ENCODE measurements at places on chromosomes 1 and 21.

- no peak for DNase-seq
Measured at GRCh38 chr1:72724951-72725861, 442.9 kb upstream of the NEGR1 start.

- DNase-seq = no peak
Measured at GRCh38 chr21:29152916-29153315, 22.5 kb downstream of the MAP3K7CL start.

DNA sequence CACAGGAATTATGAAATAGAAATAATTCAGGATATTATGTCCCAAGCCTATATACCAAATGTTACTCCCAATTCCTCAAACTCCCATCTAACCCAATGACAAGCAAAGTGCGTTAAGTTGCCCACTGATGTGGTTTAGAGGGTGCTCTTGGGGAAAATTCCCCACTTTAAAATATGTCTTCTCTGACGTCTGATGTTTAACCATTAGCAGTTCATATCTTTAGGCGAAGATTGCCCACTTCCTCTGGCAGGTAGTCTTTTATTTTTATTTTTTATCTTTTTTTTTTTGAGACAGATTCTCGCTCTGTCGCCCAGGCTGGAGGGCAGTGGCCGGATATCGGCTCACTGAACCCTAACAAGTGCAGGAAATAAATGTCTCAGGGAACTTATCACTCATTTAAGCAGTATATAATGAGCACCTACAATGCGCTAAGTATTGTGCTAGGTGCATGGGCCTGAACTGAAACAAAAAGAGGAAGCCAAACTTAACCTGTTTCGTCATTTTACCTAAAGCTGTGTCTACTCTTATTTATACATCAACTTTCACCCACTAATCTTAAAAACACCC lies 1.3 kb upstream of the LYST start:
- no peak for DNase-seq

DNA sequence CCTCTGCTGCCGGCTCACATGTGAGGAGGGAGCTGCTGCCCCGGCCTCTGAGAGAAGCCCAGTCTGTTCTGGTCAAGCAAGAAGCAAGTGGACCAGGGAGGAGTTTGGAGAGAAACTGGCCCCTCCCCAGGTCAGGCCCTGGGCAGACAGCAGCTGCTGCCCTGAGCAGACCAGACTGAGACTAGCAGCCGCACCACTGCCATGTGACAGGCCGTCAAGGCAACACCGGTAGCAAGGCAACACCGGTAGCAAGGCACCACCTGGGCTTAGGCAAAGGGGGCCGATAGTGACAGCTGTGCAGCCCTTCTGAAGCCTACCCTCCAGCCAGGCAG lies 50.3 kb downstream of the ARHGEF16 start:
- DNase-seq = no peak

DNA sequence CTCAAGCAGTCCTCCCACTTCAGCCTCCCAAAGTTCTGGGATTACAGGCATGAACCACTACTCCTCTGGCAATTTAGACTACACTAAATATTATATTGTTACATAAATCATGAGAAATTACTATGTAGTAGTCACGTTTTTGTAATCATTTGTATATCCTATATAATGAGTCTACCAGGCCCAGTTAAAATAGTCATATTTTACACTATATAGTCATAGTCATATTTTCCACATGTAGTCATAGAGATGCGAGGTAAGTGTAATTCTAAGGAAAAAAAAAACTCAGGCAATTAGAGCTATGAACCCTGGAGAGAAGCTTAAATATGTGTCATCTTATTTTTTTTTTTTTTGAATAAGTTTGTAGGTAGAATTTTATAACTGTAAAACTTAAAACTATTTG lies 90.0 kb downstream of the FNBP1L start:
- DNase-seq = no peak

DNA sequence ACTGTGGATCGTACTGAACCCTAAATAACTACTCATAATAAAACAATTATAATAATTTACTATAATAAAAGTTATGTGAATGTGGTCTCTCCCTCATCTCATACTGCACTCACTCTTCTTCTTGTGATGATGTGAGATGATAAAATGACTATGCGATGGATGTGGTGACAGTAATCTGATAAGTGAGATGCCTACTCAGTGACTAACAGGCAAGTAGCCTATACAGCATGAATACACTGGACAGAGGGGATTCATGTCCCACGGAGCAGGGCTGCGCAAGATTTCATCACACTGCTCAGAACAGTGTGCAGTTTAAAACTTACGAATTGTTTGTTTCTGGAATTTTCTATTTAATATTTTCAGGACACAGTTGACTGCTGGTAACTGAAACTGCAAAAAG lies 304.0 kb downstream of the DUSP10 start:
- no peak for DNase-seq

DNA sequence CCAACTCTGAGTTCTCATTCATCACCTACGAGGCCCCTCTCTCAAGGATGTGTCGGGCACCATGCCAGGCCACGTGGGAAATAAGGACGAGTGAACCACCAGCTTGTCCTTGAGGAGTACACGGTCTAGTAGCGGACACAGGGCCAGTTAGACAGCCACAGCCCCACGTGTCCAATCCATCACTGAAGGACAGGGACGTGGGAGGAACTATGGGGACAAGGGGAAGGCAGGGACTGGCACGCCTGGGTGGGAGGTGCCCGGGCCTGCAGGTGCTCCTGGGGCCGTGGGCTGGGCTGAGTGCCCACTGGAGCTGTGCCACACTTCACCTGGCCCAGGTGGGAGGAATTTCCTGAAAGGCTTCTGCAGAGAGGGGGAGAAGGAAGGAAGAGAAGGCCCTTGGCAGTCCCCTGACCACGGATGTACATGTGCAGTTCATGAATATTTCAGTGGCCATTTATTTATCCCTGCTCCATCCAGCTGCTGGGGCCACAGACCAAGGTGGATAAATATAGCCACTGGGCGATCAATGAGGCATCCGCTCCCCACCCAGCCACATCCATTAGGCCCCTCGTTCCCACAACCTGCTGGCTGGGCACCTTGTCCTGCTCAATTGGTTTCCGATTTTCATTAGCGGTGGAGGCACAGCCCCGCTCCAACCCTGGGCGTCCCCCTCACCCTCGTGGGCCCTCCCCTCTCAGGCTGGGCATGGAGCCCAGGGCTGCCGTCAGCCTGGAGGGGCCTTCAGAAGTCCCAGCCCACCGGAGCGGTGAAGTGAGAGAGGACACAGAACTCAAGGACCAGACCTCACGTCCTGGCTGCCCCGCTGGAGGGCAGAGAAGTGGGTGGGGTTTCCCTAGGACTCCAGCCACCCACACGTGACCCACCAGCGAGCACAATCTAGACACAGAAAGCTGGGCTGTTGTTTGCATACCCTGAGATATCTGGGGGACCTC lies 59.5 kb downstream of the CASZ1 start:
- no peak for DNase-seq

DNA sequence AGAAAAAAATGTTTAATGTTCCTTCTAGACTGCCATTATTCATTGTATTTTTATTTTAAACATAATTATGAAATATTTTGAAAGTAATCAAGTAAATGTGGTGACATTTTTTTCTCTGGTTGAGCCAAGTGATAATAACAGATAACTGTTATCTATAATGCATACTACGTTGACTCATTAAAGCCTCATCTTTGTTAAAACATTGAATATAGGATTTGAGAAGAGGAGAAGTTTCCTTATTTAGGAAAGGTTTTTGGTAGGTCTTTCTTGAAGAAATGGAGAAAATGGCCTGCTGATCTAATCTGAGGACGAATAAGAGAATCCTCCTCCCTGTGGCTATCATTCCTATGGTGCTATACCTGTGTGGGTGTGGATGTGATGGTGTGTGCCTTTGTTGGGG lies 89.0 kb downstream of the NFIA start:
- DNase-seq = no peak

GRCh38 chr1:204383163-204383904 lies 23.6 kb upstream of the PLEKHA6 start:
- DNase-seq = no peak

- DNase-seq = no peak
Measured at GRCh38 chr1:158122833-158123388, 57.8 kb upstream of the CD1D start.

GRCh38 chr1:220511179-220511578 lies 16.8 kb upstream of the MARK1 start:
- no peak for DNase-seq

GRCh38 chr1:246450611-246451251 lies 56.3 kb downstream of the SMYD3 start:
- DNase-seq = no peak

GRCh38 chr1:156128308-156128653 lies 13.8 kb downstream of the LMNA start:
- DNase-seq = no peak

GRCh38 chr1:219210067-219210466 lies 36.4 kb downstream of the LYPLAL1 start:
- DNase-seq = no peak

DNA sequence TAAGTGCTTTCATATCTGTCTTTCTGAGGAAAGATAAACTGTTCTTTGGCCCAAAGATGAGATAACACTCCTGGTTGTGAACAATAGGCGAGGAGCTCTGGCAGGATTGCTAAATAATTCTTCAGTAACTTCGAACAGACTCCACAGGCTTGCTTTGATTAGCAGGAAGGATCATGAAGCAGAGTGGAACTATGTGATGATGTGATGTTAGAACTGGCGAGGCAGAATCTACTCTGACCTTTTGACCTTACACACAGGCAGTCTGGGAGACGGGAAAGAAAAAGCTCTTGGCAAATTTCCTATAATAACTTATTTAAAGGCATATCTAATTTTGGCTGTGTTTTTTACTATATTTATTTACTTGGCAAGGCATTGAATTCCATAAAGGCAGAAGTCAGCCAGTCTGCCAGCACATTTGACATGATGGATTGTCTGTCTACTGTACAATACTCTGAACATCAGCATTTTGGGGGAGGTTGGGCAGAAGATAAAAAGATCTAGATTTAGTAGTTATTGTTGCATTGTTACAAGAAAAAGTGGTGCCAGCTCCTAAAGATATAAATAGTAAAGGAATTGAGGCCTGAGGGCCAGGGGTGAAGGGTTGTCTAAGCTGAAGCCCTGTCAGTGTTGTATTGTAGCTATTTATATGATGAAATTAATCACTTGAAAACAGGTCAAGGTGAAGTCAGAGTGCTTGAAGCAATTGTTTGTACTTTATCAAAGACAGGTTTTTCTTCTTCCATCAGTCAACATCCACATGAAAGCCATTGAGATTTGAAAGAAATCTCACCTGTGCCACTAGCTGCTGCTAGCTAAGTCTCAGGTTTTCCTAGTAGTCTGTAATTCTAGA lies 708.8 kb downstream of the LTN1 start:
- DNase-seq = peak; percentile 89

DNA sequence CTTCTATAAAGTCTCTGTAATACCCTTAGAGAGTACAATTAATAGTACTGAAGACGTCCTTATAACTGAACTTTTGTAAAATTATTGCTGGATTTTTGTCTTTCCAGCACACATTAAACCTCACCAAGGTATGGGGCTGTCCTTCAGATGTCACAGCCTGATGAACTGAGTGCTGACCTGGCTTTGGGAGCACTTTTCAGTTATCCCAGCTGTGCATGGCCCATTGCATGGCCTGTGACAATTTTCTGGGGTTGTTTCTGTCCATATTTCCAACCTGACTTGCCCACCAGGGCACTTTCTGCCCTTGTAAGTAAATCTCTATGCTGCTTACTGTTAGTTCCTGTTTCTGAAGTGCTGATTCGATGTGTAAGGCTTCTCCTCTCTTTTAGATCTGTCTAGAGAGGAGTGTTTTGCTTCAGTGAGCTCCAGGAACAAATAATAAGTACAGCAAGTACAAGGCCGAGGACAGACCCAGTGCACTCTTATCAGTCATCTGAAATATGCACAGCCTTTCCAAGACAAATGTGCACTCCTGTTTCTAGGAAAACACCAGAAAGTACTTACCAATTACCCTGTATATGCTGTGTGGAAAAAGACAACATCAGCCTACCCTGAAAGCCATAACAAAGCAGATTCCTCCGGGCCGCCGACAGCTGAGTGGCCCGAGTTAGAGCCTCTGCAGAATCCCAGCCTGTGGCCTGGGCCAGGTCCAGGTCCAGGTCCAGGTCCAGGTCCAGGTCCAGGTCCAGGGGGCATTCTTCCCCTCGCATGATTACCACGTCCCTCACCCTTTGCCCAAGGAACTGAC lies 121.7 kb downstream of the DHRS3 start:
- DNase-seq = peak; percentile 72

- no peak for DNase-seq
Measured at GRCh38 chr1:227758366-227758765, 23.1 kb downstream of the SNAP47 start.

DNA sequence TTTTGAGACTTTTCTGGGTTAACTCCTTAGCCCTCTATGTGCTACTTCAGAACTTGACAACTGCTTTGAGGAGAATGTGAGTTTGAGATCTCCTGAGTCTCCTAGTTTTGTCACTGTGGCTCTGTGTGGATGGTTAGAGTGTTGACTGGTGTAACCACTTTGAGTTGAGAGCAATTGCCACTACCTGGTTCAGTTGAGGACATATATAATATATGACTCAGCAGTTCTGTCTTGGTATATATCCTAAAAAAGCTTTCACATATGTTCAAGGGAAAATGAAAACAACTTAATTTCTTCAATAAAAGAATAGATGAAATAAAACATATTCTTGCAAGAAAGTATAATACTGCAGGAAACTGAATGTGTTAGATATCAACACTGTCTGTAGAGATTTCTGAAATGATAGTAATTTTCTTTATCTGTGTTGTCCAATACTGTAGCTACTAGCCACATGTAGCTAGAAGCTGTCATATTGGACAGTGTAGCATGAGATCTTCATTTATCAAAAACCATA lies 96.7 kb upstream of the QSOX1 start:
- no peak for DNase-seq

GRCh38 chr1:114756949-114757454 lies 782 bp downstream of the CSDE1 start:
- DNase-seq = no peak

GRCh38 chr1:58852731-58853485 lies 69.1 kb upstream of the JUN start:
- no peak for DNase-seq

DNA sequence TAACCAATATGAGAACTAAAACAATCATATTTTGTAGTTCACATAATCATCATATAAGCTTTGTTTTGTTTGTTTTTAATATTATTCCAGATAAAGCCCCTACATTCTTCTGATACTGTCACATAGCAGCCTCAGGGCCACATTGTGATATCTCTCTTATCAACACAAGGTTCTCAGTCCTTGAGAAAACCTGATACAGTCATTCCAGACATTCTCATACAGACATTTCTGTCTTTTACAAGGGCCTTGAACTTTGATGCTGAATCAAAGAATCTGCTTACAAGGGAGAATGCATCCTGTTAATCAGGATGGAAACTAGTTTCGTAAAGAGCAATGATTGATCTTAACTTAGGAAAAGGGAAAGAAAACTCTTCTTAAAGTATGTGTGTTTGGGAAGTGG lies 12.7 kb upstream of the VCAM1 start:
- no peak for DNase-seq

- DNase-seq = no peak
Measured at GRCh38 chr1:30425046-30425445, 298.3 kb downstream of the MATN1 start.

GRCh38 chr1:25167269-25168192 lies 64.8 kb downstream of the SYF2 start:
- DNase-seq = no peak
